ENCODE measurements at places on chromosomes 2 and 18.
A peak's percentile ranks its signal among the peaks of the same experiment; 100 is the strongest.

DNA sequence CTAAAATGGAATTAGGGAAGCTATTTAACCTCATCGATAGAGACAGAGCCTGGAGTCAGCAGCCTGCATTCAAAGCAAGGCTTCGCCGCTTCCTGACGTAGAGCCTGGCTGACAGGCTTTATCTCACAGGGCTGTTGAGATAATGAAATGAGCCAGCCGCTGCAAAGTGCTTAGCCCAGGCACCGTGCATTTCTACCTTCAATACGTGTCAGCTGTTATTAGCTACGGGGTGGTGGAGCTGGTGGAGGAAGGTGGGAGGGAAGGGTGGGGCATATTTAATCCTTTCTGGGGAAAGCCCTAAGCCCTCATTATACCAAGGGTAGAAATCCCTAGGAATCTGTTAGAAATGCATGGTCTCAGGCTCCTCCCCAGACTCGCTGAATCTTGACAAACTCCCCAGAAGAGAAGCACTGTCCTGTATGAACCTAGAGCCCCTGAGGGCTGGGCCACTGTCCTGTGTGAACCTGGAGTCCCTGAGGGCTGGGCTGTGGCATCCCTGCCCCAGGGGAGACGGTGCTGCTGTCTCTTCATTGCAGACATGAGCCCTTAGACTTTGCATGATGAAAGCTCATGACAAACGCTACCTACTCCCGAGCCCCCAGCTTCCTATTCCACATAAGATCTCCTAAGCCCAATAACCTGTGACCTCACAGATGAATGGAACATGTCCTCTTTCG, 72.4 kb downstream of the ALPK2 start:
- DNase-seq = no peak

DNA sequence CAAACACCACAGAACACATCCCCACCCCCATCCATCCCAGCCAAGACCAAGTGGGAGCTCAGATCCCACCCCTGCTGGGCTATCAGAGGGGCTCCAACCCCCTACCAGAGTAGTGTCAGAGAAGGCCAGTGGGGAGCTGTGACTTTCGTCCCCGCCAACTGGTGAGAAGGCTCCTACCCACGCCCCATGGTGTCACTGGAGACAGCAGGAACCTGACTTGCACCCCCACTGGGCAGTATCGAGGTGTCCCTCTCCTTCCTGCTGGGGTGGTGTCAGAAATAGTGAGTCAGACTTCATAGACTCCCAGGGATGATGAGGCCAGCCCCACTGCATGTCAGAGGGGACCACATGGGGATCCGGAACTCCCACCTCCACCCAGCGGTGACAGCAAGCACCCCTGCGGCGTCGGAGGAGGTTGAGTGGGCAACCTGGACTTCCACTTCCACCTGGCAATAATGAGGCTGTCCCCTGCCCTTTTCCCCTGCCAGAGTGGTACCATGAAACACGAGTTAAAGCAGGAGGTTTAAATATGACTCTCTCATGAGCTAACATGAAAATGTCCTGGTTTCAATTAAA, 106.7 kb downstream of the CTIF start:
- DNase-seq = no peak

DNA sequence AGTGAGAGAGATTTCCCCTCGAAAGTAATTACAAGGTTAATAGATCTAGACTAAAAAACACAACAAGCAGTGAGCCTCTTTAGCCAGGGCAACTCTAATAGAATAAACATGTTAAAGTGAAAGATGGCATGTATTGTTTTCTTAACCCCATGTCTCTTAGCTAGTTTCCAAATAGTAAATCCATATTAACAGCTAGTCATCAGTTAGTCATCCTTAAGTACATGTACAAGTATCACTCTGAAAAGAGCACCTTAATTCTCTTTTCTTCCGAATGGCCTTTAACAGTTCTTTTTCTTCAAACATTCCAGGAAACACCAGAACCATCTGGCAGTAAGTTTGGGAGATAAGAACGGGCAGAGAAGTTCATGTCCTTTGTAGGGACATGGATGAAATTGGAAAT, 1480.0 kb downstream of the LRP1B start:
- no peak for DNase-seq

DNA sequence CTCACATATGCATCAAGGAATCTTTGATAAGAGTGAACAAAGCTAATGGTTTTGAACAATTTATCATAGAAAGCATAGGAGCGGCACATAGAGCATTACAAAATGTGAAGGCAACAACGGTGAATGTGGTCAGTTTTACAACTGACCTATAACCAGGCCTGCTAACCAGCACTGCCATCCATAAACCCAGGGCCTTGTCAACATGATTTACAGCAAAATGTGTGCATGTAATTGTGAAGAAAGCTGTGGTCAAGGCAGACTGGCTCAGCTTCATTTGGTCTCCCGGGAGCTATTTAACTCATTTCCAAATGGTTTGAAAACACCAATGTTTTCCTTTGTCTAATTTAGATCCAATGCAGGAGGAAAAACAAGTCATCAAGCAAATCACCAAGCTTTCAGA, 119.8 kb downstream of the DHRS9 start:
- no peak for DNase-seq

DNA sequence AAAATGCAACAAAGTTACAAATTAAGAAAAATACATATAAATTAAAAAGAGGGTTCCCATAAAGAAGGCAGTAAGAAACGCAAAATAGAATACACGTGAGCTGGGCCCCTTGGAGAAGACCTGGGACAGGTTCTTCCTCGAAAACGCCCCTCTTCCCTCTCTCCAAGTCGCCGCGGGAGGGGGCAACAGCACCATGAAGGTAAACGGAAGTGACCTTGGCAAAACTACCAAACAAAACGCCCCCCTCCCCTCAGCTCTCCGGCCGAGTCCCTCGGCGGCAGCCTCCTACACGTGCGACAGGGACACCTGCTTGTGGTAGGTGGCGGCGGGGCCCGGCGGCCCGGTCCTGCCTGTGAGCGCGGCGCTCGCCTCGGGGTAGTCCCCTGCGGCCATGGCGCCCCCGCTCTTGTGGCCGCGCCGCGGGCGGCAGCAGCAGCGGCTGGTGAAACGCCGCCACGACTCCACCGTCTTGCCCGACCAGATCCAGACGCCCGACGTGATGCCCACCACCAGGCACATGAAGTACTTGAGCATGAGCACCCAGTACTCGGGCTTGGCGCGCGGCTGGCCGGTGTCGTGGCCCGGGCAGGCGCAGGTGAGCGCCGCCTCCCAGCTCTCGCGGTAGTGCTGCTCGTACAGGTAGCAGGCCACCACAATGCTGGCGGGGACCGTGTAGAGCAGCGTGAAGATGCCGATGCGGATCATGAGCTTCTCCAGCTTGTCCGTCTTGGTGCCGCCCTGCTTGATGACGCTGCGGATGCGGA, 2.8 kb downstream of the FZD5 start:
- DNase-seq = no peak

DNA sequence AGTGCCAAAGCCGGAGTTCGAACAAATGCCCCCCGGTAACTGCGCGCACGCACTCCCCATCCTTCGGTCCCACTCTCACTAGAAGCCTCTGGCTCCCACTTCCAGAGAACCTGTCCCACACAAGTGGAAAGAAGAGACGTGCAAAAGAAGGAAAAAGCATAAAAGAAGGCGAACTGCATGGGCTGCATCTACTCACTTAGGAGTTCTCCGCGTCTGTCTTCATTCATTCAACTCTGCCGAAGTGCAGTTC, 312 bp downstream of the NR4A2 start:
- peak; percentile 79 for DNase-seq

DNA sequence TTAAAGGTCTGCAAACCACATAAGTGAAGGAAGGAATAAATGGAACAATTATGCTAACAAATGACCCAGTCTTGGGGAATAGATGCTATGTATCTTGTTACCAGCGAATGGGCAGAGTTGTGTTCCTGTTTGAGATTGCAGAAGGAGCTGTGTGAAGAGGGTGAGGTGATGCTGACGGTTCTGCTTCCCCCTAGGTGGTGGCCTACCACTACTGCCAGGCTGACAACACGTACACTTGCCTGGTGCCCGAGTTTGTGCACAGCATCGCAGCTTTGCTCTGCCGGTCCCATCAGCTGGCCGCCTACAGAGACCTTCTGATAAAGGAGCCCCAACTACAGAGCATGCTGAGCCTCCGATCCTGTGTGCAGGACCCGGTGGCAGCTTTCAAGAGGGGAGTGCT, 111.7 kb downstream of the WDSUB1 start:
- no peak for DNase-seq

DNA sequence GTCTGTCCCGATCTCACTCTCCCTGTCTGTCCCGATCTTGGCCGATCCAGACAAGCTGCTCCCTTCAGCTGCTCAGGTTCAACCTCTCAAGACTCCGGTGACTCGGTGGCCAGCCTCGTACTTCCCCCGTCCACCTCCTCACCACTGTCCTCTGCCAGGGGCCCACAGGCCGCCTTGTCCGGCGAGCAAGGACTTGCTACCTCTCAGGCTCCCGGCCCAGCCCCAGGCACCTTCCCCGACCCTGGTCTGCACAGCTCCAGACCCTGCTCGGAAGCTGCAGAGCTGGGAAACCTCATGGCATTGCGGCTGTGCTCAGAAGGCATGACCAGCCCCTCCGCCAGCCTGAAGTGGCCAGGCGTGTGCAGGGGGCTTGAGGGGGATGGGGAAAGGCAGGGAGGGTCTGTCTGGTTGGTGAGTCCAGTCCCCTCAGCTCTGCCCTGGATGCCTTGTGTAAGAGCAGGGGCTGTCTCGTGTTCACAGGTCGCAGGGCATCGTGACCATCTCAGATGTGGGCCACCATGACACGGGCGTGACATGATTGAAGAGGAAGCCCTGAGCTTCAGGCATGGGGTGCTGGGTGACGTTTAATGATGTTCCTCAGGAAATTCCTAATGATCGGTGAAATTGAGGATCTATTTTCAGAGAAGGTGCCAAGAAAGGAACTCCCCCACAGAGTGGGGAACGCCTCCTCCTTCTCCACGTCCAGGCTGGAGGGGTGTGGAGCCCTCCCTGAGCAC, 121.2 kb upstream of the CTDP1 start:
- DNase-seq = no peak

DNA sequence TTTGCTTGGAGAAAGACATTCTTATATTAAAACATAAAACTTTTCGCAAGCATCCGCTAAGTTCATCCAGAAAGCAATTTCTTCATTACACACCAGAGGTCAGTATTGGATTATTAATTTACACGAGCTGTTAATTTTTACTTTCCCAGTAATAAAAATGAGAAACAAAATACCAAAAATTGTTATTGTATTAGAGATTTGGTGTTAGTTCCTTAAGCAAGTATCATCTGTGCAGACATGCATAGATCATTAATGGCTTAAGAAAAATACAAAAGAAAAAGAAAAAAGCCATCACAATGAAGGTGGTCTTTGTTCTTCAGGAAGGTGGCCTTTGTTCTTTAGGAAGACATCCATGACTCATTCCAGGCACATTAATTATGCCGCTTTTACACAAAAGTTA, 53.6 kb upstream of the HNMT start:
- DNase-seq = peak; percentile 49

GRCh38 chr18:28041366-28041765, 135.6 kb downstream of the CDH2 start:
- no peak for DNase-seq

- DNase-seq = no peak
Observed at GRCh38 chr2:213015387-213016165, 135.8 kb downstream of the IKZF2 start.

DNA sequence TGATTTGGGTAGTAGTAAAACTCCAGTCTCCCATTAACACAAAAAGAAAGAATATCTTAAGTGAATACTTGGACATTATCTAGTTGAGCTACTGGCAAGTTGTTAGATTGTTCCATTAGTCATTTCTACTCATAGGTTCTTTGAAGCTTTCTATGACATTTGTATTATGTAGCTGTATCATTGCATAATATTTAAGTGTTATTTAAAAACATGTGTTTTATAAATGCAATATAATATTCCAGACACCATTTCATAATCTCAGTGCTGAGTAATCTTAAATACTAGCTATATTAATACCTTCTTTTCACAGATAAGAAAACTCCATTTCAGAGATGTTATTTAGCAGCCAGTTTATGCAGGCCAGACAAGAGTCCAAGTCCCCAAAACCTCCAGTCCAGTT, 271.9 kb downstream of the NCKAP5 start:
- no peak for DNase-seq

DNA sequence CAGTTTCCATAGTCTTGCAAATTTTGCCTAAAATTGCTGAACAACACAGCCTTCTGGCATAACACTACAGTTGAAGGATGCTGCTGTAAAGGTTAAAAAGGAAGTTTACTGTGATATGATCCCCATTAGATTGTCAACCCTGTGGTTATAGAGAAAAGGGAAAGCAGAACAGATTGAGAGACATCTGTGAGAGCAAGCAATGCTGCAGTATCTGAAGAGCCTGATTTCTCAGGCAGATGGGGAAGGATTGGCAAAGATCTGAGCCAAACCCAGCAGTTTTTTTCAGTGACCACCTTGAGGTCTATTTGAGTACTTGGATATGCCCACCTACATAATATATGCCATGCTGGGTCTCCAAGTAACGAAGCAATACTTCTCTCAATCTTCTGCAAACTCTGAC, 8.5 kb upstream of the ST8SIA3 start:
- no peak for DNase-seq

- DNase-seq = no peak
Observed at GRCh38 chr2:37263839-37264238, 32.4 kb downstream of the NDUFAF7 start.

DNA sequence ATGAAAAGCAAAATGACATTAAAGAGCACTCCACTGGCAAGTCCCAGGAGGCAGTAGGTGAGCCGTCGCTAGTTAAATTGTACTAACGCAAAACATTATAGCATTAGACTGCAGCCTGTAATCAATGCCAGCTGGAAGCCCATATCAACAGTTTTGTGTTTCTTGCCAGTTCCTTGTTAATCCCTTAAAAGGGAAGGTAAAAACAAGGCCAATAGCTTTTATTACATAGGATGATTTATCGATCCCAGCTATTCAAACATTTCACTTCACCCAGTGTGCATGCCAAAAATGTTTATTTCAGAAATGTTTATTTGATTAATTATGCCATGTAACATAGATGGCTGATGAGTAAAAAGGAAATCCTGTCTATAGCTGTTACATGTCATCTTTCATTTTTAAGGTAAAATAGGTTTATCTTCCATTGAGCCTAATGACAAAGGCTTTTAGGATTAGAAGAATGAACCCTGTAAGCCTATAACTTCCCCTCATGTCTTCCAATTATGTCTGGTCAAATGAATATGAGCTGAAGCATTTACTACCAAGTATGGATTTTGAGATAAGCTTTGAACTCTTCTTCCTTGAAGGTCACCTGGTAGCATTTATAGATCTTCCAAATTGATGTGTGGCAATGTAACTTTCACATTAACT, 591.2 kb downstream of the RNF144A start:
- DNase-seq = no peak

DNA sequence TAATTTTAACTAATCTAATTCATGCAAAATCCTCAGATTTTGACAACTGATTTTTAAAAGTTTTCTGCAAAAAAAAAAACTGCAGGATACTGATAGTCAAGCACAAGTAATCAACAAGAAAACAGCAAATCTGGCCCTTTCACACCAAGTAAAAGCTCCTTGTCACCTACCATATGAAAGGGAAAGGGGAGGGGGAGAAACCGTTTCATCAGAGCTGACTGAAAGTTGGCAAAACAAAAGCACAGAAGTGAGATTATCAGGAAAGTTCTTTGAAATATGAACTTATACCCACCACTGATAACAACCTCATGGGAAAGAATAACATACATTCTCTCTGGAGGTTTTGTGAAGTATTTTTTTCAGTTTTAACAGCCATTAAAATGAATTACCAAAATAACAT, 38.7 kb downstream of the ZNF521 start:
- DNase-seq = no peak

- DNase-seq = no peak
Observed at GRCh38 chr18:10020171-10020570, 106.4 kb downstream of the VAPA start.

GRCh38 chr2:175111200-175111657, 56.8 kb downstream of the ATF2 start:
- DNase-seq = no peak

Data from SJSA1 (cell line).